ENCODE measurements at places on chromosomes 2 and 18.

GRCh38 chr2:190578158-190579057 is 43.9 kb upstream of the NEMP2 start:
- DNase-seq, result no peak

DNA sequence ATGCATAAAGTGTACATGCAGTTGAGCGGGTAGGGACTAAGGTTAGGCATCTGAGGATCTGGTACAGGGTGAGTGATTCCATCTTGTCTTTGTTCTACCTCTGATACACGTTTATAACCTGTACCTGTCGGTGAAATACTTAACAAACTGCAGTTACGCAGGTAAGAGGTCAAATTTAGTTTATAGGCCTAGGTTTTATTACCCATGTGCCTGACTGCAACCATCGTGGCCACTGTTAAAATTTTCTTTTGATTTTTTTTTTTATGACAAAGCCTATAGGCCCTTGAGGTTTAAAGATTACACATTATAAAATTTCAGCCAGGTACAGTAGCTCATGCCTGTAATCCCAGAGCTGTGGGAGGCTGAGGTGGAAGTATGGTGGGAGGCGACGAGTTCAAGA is 15.4 kb upstream of the HNMT start:
- no peak for DNase-seq

DNA sequence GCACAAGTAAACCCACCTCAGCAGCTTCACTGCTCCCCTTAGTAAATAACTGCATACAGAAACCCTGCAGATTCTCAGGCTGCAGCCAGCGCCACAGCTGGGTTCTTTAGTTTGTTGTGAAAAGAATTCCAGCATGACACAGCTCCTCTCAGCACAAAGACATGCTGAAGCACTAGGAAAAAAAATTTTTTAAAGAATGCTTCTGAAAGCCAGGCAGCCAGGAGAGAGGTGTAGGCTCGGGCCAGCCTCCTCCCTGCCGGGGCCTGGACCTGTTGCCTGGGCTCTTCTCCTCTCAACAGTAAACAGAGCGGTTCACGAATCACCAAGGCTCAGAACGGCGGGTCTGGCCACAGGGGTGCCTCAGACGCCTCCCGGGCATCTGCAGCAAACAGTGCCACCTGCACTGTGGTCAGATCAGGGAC is 95.7 kb upstream of the POU3F3 start:
- no peak for DNase-seq

GRCh38 chr2:169983506-169983905 is 156.3 kb downstream of the UBR3 start:
- no peak for DNase-seq

DNA sequence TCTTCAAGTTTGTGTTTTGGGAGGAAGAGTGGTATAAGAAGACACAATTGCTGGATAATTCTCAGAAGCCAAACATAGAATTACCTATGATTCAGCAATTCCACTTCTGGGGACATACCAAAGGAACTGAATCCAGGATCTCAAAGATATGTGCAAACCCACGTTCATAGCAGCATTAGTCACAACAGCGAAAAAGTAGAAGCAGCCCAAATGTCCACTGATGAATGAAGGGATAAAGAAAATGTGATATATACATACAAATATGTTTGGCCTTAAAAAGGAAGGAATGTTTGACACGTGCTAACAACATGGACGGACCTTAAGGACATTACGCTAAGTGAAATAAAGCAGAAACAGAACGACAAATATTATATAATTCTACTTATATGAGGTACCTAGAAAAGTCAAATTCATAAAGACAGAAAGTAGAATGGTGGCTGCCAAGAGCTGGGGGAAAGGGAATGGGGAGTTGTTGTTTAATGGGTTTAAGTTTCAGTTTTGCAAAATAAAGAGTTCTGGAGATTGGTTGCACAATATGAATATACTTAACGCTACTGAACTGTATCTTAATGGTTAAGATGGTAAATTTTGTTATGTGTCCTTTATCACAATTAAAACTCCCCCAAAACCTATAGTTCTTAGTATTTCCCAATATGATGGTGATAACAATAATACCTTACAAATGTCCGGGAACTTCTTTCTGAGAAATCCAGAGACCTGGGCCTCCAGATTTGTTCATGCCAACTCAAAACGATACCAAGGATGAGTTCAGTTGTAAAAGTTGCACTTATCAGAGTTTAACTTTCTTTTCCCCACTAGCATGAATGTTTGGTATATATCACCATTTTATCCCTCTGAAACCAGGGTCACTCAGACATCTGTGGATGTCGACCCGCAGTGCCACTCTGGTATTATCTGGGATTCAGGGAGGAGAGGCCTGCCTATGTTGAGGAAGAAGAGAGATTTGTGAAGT is 33.7 kb upstream of the WIPF1 start:
- DNase-seq, result no peak

DNA sequence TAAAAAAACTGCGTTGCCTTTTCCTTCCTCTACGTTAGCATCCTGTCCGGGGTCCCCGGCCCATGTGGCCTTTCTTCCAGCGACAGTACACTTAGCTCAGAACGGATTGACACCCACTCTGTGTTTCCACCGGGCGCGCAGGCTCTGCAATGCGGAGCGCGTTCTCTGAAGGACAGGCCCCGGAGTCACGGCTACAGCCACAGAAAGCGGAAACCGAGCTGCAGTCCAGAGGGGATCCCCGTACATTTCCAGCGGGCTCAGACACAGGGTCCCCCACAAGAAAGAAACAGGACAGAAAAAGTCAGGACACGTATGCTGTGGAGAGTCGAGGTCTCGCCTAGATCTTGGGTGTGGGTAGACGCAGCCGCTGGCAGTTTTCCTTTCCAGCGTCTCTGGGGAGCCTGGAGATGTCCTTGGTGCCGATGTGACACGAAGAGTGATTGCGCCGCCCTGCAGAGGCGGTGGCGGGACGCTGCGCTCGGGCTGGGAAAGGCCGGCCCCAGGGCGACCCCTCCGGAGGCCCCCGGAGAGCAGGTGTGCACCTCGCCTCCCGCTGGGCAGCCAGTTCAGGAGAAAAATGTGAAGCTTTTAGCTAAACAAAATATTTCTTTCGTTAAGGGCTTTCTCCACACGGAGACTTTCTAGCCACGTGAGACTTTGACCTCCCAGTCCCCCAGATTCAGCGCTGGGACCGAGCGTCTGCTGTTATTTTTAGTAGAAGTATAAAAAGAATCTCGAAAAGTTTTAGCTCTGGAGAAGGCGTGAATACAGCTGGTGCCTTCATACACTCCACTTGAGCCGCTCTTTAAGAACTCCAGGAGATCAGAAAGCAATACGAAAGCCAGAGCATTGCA is 1.3 kb upstream of the ACKR3 start:
- DNase-seq, result no peak

DNA sequence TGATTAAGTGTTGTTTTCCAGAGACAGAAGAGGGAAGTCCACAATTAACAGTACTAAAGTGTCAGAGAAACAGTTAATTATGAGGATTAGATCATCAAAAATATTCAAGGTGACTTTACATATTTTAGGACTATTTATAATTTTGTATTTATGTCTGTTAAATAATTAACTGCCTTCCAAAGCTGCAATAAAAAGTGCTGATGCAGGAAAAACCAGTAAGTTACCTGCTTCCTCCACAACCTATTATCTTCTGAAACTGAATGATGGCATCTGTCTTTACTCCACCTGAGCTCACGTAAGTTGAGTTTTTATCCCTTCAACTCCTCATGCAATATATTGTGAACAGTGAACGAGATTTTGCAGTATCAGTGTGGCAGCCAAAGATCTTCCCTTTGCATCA is 570.7 kb downstream of the THSD7B start:
- no peak for DNase-seq

DNA sequence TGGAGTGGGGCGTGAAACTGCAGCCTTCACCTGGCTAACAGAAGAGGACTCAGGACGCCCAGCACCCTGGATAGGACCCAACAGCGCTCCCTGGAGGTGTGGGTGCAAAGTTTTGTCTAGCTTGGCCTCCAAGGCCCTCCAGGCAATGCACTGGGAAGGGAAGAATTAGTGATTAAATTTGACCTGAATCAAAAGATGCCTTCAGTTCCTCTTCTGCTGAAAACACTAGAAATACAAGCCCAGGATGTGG is 779 bp upstream of the TRIB2 start:
- peak; percentile 65 for DNase-seq

GRCh38 chr2:100301881-100302584 is 20.3 kb downstream of the LONRF2 start:
- DNase-seq, result no peak

DNA sequence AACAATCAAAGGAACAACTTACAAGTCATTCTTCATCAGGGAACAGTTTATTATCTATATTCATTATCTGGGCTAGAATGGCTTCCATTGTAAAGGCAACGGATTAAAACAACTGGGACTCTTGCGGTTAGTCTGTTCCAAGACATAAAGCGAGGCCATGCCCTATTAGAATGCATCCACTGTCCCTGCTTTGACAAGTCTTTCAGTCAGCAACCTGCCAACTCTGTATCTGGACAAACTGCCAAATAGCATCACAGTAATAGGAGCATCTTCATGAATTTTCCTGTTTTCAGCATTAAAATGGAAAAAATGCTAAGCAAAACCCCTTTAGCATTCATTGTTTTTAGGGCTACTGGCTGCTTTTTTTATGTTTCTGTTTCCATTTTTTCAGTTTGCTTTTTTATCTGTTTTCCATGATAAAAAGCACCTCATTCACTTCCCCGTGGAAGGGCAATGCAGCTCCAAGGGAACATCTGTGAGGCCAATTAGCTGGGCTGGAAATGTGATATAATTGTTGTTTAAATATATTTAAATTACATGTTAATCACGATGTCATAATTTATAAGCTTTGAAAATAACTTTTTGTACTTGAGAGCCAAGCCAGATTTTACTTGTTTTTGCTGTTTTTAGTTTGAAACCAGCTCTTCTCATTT is 834.3 kb downstream of the CPS1 start:
- no peak for DNase-seq

GRCh38 chr2:130870779-130871178 is 34.1 kb downstream of the ARHGEF4 start:
- no peak for DNase-seq

DNA sequence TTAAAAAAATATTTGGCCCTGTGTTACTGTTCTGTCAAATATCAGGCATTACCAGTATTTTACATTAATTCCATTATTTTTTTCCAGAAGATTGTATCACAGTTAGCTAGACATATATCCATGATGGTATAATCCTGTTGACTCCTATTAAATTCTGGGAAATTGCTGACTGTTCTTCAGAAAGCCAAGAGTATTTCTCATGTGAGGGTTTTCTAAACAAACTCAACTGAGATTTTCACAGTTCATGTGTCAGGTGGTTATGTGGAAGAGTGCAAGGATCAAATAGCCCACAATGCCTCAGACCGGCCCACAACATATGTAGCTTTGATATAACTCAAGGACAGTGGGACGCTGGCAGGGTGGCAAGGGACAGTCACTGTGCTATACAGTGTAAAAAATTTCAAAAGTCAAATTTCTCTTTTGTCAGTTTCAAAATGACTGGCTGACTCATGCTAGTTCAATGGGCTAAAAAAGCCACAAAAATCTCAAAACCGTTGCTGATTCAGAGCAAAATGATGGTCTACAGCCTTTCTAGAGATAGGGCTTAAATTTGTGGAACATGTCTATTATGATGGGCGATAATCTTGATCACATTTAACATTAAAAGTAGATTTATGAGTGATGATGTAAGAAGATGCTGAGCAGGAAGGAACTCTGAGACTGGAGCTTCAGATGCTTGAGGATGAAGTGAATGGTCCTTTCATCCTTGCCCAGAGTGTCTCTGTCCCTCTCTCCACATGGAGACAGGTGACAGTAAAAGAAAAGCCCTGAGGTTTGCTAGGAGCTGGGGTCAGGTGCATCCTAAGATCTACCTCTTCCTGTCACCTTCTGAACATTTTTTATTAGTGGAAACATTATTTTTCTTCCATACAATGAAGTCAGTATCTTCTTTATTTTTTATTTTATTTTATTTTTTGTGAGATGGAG is 175.8 kb upstream of the PIEZO2 start:
- no peak for DNase-seq

DNA sequence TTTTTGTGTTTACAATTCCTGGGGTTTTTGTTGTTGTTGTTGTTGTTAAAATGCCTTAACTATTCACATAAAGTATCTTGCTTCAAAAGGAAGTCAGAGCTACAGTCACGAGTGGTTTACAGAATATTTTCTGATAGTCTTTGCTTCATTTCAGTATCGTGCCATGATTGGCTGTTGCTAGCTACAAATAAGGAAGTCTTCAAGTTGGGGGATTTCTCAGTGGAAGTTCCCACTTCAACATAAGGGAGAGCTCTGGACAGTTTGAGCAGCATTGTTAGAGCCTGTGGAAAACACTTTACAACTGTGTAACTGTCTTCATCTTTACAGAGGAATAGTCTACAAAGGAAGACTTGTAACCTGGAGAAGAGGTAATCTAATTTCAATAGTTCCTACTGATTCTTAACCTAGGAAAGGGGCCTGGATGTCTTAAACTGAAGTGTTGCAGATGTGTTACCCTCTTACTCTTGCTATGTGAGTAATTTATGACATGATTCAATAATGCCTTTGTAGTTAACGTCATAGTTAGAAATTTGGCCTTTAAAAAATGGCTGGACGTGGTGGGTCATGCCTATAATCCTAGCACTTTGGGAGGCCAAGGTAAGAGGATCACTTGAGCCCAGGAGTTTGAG is 23.4 kb upstream of the TANK start:
- DNase-seq, result no peak

GRCh38 chr2:205688417-205689200 is 6.3 kb downstream of the NRP2 start:
- no peak for DNase-seq

DNA sequence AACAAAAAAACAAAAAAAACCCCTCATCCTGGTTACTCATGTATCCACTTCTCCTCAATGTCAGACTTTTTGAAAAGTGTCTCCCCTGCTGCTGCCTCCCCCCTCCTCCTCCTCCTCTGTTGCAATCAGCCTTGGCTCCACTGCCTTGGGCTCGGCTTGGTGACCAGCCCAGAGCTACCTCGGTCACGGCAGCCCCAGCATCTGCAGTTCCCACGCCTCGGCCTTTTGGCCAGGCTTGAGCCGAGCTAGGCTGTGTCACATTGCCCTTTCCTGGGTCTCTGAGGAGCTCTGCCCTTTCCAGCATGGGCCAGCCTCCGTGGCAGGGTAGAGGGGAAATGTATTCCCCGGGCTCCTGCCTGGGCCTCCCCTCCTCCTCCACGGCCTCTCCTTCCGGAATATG is 22.7 kb upstream of the INHBB start:
- no peak for DNase-seq

DNA sequence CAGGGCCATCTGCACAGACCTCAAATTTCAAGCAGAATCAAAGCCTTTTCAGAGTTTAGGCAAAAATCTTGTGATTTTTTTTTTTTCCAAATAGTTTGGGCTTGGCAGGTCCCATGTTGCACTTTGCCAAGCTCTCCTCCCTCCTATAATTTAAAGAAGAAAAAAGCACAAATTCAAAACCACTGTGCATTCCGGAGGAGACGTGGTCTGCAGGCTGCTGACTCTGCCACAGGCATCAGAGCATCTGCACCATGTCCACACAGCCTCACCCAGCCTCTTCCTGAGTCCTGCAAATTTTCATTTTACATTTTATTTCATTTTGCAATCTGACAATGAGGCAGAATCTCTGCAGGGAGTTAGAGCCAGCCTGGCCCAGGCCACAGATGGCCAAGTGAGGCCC is 15.7 kb upstream of the GPC1 start:
- no peak for DNase-seq

GRCh38 chr18:4200399-4200798 is 254.7 kb downstream of the DLGAP1 start:
- DNase-seq, result no peak

- peak; percentile 10 for DNase-seq
Measured at GRCh38 chr2:85551698-85552678, 9.3 kb downstream of the GGCX start.

GRCh38 chr2:162706770-162707169 is 131.8 kb downstream of the KCNH7 start:
- no peak for DNase-seq

GRCh38 chr18:68916734-68917133 is 118.9 kb downstream of the CCDC102B start:
- DNase-seq, result no peak

Data from NCI-H187 treated with DMSO at 0.1 percent for 48 hours (cell line).